ENCODE measurements at places on chromosomes 2 and 18.

- DNase-seq: no peak
Measured at GRCh38 chr2:134253804-134254203, at the start of gene MGAT5. Gene MGAT5 (plus strand): TSS chr2:134254072. CDS start chr2:134254404, 332 bp downstream.

GRCh38 chr18:30446605-30447004 is 595.9 kb downstream of the DSC3 start:
- DNase-seq: no peak

DNA sequence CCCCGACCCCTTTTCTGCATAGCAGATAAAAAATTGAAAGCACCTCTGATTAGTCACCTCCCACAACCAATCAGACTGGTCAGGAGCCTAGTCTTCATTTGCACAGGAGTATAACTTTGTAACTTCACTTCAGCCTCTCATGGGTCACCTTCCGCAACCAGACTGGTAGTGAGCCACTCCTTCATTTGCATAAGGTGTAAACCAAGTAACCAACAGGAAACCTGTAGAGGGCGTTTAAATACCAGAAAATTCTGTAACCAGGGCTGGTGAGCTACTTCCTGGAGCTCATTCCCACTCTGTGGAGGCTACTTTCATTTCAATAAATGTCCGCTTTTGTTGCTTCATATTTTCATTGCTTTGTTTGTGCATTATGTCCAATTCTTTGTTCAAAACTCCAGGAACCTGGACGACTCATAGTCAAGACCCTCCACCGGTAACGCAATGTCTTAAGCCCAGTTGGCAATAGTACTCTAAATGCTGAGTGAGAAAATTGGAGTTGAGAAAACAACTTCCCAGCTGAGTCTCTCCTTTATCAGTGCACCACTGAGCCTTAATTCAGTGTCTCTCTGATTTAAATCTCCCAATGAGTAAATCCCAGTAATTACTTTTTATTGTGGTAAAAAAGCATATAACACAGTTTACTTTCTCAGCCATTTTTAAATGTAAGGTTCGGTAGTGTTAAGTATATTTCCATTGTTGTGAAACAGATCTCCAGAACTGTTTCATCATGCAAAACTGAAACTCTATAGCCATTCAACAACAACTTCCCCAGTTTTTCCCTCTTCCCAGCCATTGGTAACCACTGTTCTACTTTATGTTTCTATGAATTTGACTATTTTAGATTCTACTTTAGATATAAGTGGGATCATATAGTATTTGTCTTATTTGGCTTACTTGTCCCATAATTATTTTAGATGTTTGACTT is 392.7 kb upstream of the SLC8A1 start:
- no peak for DNase-seq

DNA sequence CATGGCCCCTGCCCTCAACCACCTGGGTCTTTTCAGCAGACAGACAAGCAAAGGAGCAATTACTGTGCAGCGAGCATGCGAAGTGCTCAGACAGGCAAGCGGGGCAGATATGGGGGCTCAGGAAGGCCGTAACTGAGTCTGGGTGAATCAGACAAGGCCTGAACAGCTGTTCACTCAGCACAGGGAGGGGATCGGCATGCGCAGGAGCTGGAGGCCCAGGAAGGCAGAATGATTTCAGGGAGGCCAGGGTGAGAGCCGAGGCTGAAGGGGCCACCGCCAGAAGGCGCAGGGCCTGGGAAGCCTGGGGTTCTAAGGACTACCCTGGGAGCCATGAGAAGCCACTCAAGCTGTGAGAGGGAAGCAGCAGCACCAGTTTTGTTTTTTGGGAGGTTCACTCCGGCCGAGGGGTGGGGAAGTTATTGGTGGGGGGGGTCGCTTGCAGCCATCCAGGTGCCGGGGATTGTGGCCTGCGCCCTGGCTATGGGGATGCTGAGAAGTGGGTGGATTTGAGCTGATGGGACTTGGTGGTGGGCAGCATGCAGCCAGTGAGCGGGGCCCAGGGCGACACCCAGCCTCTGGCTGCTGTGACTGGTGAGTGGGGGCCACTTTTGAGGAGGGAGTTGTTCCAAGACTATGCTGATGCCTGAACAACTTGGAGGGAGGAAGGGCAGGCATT is 132.2 kb downstream of the TSN start:
- DNase-seq: no peak

DNA sequence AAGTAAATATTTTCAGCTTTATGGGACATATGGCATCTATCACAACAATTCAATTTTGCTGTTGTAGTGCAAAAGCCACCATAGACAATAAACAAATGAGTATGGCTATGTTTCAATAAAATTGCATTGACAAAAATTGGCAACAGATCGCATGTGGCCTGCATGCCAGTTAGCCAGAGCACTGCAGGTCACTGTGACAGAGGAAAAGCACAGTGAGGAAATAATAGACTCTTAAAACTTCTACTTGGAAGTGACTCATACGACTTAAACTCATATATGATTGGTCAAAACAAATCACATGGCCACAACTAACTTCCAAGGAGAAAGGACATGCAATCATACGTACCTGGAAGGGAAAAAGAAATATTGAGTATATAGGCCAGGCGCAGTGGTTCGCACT is 44.4 kb downstream of the EXOC6B start:
- DNase-seq: no peak

DNA sequence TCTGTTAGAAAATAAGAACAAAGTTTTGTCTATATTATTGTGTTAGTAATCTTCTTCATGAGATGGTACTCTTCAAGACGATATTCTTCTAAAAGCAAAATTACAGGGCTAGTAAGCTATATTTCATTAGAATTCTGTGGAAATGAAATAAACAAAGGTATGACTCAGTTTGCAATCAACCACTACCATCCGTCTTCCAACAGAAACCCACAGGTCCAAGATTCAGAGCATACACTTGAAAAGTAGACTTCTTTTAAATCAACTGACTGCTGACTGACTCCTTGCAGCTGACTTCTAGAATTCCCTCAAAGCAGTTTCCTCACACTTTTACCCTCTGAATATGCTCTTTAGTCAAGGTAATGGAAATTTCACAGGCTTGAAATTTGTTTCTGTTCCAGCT is 193.7 kb downstream of the GCA start:
- no peak for DNase-seq

DNA sequence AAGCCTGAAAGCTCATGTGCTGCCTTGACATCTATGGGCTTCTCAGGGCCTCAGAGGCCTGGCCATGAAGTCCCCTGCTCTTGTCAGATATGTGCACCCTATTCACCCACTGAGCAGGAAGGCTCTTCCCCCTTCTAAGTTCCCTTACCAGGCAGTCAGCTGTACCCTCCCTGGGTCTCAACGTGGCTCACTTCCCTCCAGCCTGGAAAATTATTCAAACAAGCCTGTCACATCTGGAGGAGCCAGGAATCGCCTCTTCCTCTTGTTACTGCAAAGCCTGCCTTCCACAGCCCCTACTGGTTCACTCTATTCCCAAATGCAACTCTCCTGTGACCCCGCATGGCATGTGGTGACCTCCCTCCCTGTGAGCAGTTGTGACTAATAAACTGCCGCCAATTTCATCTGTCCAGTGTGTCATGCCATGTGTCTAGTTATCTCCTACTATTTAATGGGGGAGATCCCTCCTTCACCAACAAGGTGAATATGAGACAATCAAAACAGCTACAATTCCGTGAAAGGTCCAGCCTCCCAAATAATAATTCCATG is 8.4 kb upstream of the SERPINB8 start:
- DNase-seq: no peak

DNA sequence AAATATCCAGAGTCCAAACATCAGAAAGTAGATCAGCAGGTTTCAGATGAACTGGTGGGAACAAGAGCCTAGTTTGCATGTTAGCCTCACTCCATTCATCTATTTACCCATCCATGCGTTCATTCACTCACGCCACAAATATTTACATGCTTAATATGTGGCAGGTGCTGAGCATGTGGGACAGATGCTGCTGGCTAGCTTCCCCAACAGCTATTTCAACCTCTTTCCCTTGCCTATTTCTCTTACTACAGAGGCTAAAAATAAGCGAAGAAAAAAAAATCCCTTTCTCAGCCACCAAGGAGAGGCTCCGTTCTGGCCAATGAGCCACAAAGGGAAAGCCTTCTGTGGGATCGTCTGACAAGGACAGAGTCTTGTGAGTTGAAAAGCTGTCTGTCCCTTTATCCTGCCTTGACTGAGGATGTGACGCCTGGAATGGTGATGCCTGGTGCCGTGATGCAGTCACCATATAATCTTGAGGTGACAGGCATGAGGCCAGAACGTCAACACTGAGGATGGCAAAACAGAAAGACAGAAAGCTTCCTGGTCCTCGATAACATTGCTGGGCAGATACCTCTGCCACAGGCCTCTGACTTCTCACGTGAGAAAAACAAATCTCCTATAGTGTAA is 78.2 kb downstream of the KCTD1 start:
- DNase-seq: peak; percentile 48

GRCh38 chr2:108978709-108979111 is 10.3 kb downstream of the EDAR start:
- DNase-seq: no peak

GRCh38 chr18:54679318-54680149 is 88.5 kb downstream of the DYNAP start:
- DNase-seq: peak; percentile 28

DNA sequence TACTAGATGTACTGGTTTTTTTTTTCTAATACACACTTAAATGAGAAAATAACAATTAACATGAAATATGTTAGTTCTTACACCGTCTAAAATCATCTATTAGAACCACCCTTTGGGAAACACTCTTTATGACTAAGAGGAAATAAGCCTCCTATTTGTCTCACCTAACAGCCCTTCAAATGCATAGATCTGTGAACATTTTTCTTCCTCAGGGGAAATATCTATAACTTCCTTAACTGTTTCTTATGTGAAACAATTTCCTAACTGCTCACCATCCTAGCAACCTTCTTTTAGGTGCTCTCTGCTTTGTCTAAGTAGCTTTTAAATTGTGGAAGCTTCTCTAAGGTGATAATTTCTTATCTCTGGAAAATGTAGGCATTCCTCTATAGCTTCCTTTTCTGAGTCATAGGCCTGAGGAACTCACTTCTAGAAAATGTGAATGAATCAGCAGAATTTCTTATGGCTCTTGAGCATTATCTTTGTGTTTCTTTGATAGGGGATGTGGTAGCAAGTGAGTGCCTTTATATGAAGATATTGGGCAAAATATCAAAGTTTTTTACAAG is 56.1 kb downstream of the CNTNAP5 start:
- no peak for DNase-seq

GRCh38 chr2:33022989-33023727 is 76.4 kb downstream of the LTBP1 start:
- DNase-seq: no peak

GRCh38 chr2:166284359-166284758 is 91.4 kb downstream of the SCN9A start:
- no peak for DNase-seq
